Vagina (tissue), 2 donors: ENCODE measurements at places on chromosomes 7 and 10.

- no peak for DNase-seq
Observed at GRCh38 chr10:69492746-69493462, 41.6 kb downstream of the TSPAN15 start.

GRCh38 chr10:30353851-30354250 is 4.8 kb upstream of the MTPAP start:
- DNase-seq, result no peak

DNA sequence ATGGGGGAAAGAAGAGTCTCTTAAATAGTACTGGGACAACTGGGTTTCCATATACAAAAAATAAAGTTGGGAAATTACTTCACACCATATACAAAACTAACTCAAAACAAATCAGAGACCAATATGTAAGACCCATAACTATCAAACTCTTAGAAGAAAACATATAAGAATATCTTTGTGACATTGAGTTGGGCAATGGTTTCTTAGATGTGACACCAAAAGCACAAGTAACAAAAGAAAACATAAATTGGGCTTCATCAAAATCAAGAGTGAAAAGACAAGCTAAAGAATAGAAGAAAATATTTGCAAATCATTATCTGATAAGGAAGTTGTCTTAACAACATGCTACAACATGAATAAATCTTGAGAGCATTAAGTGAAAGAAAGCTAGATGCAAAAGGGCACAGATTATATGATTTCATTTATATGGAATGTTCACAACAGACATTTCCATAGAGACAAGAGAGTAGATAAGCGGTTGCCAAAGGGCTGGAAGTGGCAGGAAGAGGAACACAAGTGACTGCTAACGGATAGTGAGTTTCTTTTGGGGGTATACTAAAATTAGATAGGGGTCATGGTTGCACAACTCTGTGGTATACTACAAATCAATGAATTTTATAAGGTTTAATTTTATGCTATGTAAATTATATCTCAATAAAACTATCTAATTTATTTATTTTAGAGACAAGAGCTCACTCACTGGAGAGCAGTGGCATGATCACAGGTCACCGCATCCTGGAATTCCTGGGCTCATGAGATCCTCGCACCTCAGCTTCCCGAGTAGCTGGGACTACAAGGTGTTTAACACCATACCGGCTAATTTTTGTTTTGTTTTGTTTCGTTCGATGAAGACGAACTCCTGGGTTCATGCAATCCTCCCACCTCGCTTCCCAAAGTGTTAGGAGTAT is 35.4 kb downstream of the JMJD1C start:
- DNase-seq, result no peak

DNA sequence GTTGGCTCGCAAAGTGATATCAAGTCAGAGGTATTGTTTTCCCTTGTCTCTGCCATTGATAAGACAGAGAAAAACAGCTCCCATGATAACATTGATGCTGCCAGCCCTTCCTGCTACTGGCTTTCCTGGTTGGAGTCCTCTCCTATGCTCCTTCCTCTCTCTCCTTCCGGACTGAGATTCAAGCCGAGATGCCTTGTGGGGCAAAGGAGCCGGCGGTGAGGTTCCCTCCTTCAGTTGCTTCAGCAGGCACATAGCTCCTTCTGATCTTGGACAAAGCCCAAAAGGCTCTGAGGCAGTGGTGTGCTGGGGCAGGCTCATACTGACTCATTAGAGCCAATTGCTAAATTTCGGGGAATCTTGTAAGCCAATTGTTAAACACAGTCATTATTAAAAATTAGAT is 8.8 kb upstream of the ZCCHC24 start:
- no peak for DNase-seq

GRCh38 chr10:9951481-9952257 is 1066.0 kb upstream of the CELF2 start:
- DNase-seq, result no peak

- no peak for DNase-seq
Observed at GRCh38 chr10:84845628-84846261, 517.4 kb downstream of the CCSER2 start.

GRCh38 chr7:34208878-34209621 is 303.7 kb downstream of the BMPER start:
- no peak for DNase-seq

GRCh38 chr7:156827587-156828203 is 65.3 kb downstream of the LMBR1 start:
- DNase-seq, result no peak

DNA sequence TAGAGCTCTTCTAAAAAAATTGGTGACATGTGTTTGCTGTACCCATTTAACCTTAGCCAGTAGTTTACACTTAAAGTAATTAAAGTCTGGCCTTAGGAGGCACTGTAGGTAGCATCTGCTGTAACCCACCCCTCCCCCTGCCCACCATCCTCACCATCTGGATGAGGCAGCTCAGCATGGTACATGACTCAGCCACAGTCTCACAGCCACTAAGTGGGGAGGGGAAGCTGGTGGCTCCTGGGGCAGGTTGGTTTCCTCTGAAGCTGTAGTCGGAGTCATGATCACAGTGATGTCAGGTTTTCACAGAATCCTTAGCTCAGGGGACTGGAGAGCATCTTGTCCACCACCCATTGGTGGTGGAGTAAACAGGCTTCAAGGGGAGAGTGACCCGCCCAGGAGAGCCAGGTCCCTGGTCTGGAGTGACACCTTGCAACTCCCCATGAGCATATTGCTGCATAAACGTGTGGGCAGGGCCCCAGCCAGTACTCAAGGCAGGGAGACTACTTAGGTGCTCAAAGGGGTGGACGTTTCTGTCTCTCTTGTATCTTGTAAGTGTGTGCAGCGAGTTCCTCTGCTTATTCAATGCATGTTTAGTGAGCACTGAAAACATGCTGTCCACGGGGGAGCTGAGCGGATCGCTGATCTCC is 125.9 kb downstream of the GRK5 start:
- DNase-seq, result no peak

GRCh38 chr7:99042957-99043356 is 101.0 kb downstream of the SMURF1 start:
- no peak for DNase-seq
